Motor neuron (in vitro differentiated cells): ENCODE measurements at places on chromosomes 5 and 9. TPM values are rescaled to one million over a fixed set of nuclear protein-coding genes. Genes with fewer than 3 reads are reported as not detected.

DNA sequence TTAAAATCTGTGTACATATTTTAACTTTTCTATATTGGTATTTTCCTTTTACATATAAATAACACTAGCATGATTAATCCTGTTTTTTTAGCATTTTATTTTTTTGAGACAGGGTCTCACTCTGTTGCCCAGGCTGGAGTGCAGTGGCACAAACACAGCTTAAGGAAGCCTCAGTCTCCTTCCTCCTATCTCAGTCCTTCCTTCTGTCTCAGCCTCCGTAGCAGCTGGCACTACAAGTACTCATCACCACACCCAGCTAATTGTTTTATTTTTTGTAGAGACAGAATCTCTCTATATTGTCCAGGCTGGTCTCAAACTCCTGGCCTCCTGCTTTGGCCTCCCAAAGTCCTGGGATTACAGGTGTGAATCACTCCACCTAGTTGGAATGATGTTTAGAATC, 1.5 kb upstream of the C5orf24 start:
- no peak for ATAC-seq

GRCh38 chr5:180072556-180072955, 997 bp upstream of the RNF130 start:
- no peak for ATAC-seq

GRCh38 chr5:127942246-127943060, 141.1 kb upstream of the SLC12A2 start:
- ATAC-seq, result no peak

DNA sequence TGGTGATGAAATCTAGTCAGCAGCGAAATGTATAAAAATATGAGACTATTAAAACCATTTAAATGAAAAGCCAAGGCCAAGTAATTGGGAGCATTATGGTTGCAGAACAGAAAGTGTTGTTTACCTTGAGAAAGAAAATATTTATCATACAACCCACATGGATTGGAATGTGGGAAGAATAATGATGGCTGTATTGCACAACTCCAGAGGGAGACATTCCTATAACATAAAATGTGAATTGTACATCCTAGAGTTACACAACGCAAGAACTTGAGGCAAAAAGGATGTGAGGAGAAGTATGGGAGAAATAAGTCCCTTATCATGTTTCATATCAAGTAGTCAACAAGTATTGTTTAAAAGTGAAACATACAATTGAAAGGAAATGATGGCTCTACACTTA, 1014.0 kb upstream of the SEMA6A start:
- no peak for ATAC-seq

The DRD1 gene
- 0.33 and 0.39 TPM in 2 replicates for total RNA-seq

DNA sequence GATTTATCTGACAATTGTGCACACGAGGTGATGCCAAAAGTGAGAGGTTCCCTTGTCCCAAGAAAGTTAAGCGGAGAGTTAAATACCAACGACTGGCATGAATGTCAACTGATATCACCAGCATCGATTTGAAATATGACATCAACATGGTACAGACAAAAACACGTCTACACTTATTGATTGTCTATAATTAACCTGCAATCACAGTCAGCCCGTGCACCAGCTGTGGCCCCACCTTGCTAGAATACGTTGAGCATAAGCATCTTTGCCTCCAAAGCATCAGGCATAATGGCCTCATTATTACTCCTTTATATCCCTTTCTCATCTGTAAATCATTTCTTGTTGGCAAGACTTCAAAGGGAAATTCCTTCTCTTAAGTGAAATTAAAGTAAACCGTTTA, 625.4 kb downstream of the IRX1 start:
- peak; percentile 41 for ATAC-seq

- no peak for ATAC-seq
Observed at GRCh38 chr5:157481265-157481664, 21.3 kb downstream of the NIPAL4 start.
